SK-N-SH (cell line): ENCODE measurements at places on chromosomes 7 and 10.
A peak's percentile ranks its signal among the peaks of the same experiment; 100 is the strongest.

- DNase-seq, result no peak
These were observed 21.4 kb downstream of the UBN2 start for GRCh38 chr7:139252451-139252850.

- DNase-seq, result no peak
These were observed 4.9 kb upstream of the PHKG1 start for GRCh38 chr7:56097700-56098099.

- no peak for DNase-seq
These were observed 1139.7 kb upstream of the CELF2 start for GRCh38 chr10:9877978-9878377.

- DNase-seq, result no peak
These were observed 263.0 kb upstream of the NEBL start for GRCh38 chr10:21160116-21160515.

DNA sequence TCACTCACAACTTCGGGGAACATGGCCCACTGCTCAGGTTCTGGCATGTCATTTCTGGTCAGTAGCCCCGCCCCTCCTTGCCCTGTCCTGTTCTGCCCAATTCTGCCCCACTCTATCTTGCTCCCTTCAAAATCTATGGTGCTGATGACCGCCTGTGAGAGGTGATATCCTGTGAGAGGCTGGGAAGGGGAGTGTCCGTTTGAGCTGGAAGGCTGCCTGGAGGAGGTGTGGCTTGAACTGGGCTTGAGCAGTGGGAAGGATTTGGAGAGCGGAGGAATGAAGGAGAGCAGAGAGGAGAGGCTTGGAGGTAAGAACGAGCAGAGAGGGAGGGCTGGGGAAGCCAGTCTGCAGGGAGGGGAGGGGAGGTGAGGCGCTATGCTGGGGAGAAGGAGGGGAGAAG is 145.3 kb downstream of the RPS24 start:
- no peak for DNase-seq

GRCh38 chr10:131513901-131514300 is 202.4 kb upstream of the TCERG1L start:
- DNase-seq, result no peak

DNA sequence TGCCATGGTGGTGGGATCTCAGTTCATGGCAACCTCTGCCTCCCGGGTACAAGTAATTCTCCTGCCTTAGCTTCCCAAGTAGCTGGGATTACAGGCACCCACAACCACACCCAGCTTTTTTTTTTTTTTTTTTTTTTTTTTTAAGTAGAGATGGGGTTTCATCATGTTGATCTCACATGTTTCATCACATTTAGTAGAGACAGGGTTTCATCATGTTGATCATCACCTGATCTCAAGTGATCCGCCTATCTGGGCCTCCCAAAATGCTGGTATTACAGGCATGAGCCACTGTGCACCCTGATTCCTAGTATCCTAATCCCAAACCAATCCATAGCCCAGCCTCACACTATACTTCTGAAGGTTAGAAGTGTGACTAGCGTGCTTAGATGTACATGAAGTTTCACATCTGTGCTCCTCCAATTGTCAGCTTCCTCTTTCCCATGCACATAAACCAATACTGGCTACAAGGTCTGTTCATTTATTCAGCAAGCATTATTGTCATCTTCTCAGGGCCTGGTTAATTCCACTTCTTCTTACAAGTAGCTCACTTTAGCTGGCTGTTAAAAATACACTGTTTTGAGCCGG is 6.8 kb upstream of the NAT16 start:
- DNase-seq, result no peak

GRCh38 chr7:106386958-106387357 is 102.2 kb upstream of the NAMPT start:
- DNase-seq, result no peak

GRCh38 chr10:63504145-63504881 is 16.9 kb upstream of the REEP3 start:
- no peak for DNase-seq

DNA sequence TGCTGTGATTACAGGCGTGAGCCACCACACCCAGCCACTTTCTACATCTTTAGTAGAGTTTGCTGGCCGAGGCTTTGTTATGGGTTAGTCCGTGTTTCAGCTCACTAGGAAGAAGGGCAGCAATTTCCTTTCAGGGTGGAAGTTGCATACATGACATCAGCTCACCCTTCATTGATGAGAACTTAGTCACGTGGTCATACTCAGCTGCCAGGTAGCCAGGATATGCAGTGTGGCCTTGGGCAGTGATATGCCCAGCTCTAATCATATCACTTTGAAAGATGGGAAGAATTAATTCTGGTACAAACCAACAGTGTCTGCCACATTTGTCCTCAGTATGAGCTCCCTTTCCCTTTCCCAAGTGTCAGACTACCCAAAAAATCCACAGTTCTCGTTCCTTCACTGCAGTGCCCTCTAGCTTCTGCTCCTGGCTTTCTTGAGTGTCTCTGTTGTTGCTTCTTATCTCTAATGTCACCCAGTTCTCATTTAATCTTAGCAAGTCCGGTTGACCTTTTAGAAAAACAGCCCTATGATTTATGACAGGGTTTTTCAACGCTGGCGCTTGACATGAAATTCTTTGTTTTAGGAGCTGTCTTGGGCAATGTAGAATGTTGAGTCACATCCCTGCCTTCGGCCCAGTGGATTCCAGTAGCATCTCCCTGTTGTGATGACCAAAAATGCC is 108.7 kb upstream of the ITGB1 start:
- DNase-seq, result no peak

- no peak for DNase-seq
These were observed 118.5 kb downstream of the ZNF33B start for GRCh38 chr10:42519761-42520460.

DNA sequence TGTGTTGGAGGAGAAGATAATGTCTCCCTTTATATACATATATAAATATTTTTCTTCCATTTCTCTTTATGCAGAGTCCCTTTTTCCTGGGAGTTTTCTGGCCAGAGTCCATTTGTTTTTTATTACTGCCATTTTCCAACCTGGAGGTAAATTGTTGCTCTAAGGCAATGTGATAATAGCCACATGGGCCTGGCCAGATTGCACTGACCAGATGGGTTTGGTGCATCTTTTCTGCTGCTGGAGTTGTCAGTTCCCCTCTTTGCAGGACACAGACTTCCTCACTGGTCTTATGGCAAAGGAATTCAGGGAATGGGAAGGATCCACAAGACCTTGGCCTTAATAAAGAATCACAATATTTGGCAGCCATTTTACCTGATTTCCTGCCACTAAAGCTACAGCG is 254.9 kb downstream of the SORCS3 start:
- peak; percentile 61 for DNase-seq

GRCh38 chr7:7331523-7331922 is 149.2 kb downstream of the C1GALT1 start:
- DNase-seq, result no peak
